ENCODE measurements at places on chromosomes 2 and 18.

- DNase-seq: no peak
Observed at GRCh38 chr2:205698286-205699268, 16.3 kb downstream of the NRP2 start.

DNA sequence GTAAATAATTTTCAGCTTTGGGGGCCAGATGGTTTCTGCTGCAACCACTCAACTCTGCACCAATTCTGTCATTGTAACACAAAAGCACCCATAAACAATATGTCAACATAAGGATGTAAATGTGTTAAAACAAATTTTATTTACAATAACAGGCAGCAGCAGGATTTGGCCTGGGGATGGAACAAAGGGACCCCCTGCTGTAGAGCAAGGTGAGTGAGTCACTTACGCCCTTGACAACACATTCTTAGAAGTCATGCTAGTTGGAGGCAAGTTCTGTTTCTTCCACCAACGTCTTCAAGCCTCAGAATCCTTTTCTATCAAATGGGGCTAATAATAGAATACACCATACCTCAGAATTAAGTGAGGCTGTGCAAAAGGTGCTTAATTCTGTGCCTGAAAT is 610.2 kb upstream of the SYT4 start:
- no peak for DNase-seq

DNA sequence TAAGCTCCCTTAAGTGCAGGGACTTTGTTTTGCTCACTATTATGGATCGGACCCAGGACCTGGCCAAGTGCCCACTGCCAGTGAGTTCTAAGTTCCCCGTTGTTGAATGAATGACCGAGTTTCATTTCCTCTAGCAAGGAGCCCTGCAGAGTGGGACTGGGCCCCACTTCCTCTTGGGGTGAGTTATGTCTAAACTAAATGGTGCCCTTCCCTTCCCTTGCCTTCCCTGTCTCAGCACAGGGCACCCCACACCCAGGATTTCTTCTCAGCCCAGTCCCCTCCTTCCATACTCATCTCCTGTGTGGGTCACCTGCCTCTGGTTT is 195.3 kb upstream of the HS6ST1 start:
- no peak for DNase-seq

DNA sequence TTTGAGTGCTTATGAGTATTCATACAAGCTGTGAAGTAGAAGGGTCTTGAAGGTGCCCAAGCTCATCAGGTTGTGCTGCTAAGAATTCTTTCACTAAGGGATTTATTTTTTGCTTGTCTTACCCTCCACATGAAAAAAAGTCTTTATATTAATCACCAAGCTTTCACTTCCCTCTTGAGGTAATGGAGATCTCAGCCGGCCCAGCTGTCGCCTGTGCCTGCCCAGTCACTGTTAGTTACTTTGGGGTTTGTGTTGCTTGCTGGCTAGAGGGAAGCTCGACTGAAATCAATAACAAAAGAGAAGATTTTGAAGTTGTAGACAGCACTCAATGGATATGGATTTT is 21.9 kb downstream of the MC2R start:
- DNase-seq: no peak

- no peak for DNase-seq
Observed at GRCh38 chr2:203559641-203560040, 24.5 kb upstream of the RAPH1 start.

DNA sequence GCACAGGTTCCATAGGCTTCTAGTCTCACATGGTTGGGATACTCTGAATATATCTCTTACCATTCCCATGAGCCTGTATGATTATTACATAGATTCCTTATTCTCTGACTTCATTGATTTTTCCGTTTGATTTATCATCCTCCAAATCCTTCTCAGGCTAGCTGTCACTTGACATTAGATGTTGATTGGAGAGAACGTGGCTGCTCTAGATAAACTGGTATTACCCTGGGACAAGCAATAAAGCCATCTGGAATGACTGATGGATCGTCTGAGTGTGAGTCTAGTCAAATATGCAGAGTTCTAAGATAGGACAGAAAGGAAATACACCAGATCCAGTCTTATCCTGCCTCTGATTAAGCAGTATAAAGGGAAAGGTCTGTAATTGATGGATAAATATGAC is 325.6 kb upstream of the EPHA4 start:
- no peak for DNase-seq

- DNase-seq: no peak
Observed at GRCh38 chr18:46290440-46291020, 186.3 kb downstream of the HAUS1 start.

DNA sequence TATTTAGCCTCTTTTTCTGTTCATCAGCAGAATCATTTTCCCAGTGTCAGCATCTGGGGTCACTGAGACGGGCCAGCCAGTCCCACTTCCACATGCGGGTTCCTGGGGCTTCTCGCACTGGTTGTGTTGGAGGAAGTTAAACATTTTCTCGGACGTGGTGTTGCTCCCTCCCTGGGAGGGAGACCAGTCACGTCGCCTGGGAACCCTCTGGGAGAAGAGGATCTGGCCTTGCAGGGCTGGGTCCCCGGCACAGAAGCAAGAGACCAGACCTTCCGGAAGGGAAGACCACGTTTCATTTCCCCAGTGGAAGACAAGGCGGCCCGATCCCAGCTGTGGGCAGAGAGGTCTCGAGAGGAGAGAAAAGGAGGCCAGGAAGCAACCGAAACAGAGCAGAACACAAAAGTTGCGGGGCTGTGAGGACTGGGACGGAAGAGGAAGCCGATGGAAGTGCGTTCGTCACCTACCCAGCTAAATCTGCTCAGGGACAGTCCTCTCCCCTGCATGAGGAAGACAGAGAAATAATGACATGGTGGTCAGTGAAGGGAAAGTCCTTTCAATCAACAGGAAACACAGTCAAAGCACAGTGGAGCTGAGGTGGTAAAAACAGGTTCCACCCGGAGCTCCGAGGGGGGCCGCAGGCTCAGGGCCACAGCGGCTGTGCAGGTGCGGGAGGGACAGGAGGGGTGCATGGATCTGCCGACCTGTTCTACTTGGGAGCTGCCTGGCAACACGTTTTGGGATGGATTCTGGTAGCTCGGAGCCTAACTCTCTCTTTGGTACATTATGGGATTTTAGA is 144.4 kb downstream of the MBP start:
- DNase-seq: no peak

Data from stimulated activated naive CD4-positive, alpha-beta T cell treated with Interleukin-2 at 50 U/mL for 16 hours (primary cell).